ENCODE measurements at places on chromosomes 2 and 18.

GRCh38 chr2:15975676-15976075 is 35.3 kb downstream of the MYCN start:
- ATAC-seq = no peak

GRCh38 chr2:10460366-10460796 is 12.3 kb upstream of the ODC1 start:
- ATAC-seq = no peak

GRCh38 chr18:28736223-28736622 is 559.3 kb upstream of the CDH2 start:
- no peak for ATAC-seq

GRCh38 chr2:71552861-71553301 is 99.5 kb downstream of the DYSF start:
- no peak for ATAC-seq
